Epithelial cell of proximal tubule (primary cell): ENCODE measurements at places on chromosomes 7 and 10. TPM values are rescaled to one million over a fixed set of nuclear protein-coding genes. Genes with fewer than 3 reads are reported as not detected.

DNA sequence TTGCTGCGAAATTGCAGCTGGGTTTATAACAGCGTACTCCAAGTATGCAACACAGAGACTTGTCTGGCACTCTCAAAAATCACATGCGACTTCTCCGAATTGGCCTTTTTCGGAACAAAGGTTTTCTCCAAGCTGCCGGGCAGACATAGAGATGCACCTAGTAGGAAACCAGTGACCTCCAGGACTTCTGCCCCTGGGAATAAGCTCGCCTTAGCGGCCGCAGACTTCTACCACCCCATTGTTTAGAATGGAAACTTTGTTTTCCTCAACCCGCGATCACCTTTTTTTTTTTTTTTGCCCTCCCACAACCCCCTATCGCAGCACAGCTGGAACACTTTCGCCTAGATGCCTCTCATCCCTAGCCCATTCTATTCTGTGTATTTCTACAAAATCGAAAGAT is 4.9 kb upstream of the HOXA10 start:
- DNase-seq = no peak

DNA sequence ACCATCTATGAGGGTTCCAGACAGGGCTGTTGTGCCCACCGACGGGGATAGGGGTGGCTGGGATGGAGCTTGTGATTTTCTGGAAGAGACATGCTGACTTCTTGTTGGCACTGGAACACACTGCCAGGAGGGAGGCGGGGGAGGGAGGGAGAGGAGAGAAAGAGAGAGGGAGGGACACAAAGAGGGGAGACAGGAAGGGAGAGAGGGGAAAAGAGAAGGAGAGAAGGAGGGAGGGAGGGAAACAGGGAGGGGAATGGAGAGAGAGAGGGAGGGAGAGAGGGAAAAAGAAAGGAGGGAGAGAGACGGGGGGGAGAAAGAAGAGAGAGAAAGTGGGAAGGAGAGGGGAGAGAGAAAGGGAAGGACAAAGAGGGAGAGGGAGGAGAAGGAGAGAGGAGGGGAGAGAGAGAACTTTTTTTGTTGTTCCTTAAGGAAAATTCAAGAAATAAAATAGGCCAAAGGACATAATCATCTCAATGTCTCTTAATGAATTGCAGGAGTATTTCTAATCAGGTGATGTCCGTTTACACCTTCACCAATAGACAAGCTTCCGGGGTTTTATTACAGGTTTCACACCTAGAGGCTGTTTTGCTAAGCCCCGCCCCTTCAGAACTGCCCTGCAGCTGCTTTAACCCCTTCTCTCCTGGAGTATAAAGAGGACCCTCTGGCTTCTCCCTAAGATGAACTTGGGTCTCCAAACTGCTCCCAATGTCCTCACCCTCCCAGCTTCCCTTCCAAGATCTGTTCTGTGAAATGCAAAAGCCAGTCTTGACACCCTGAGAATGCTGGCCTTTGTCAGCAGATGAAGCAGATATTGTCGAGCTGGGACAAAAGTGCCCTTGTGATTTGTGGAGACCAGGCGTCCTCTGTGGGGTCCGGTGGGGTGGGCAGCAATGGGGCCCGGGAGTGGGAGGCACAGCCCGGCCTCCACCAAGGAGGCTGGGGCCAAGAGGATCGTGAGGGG is 82.0 kb upstream of the GTF2IRD1 start:
- no peak for DNase-seq

DNA sequence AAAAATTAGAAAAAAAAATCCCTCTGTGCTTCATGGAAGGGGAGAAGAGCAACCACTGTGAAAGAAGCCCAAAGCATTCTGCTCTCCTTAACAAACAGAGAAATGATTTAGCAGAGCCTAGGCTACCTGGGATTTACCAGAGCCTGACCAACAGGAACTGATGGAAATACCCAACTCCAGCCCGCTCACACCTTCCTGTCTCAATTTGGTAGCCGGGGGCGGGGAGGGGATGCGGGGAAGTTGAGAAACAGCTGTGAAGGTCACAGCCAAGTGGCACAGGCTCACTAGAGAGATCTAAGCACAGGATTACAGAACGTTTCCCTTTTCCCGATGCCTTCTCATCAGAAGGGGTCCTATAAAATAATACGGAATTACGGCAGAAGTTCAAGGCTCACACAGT is 17.6 kb downstream of the RSU1 start:
- no peak for DNase-seq

DNA sequence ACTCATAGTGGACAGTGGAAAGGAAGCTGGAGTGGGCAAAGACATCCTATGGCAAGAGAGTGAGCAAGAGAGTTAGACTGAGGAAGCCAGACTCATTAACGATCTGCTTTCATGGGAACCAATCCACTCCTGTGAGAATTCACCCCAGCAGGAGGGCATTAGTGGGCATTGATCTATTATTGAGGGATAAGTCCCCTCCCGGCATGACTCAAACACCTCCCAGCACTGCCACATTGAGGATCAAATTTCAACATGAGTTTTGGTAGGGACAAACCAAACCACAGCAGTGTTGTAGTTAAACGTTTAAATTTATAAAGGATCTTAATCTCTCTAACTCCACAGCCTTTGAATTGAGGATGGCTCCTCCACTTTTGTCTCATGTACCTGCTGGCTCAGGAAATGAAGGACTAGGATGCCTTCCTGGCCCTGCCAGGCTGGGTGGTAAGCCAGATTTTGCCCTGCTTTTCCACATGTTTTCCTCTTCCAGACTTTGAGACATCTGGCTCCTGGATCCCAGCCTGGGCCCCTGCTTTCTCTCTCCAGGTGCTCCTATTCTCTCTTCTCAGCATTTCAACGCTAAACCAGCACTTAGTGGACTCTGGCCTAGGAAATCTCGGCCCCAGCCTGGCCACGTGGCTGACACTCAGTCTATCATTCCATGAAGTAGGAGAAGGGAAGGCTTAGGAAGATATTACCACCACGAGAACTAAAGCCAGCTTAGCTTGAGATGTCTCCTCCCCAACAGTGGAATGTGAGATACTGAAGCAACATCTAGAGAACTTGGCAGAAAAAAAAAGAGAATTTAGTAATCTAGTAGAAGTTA is 96.5 kb upstream of the PIP4K2A start:
- no peak for DNase-seq

The LRRC4 gene
- 1.1 and 1.3 TPM in 2 replicates for total RNA-seq
